ENCODE measurements at places on chromosomes 3 and 15. TPM values are rescaled to one million over a fixed set of nuclear protein-coding genes. Genes with fewer than 3 reads are reported as not detected.
A peak's percentile ranks its signal among the peaks of the same experiment; 100 is the strongest.

DNA sequence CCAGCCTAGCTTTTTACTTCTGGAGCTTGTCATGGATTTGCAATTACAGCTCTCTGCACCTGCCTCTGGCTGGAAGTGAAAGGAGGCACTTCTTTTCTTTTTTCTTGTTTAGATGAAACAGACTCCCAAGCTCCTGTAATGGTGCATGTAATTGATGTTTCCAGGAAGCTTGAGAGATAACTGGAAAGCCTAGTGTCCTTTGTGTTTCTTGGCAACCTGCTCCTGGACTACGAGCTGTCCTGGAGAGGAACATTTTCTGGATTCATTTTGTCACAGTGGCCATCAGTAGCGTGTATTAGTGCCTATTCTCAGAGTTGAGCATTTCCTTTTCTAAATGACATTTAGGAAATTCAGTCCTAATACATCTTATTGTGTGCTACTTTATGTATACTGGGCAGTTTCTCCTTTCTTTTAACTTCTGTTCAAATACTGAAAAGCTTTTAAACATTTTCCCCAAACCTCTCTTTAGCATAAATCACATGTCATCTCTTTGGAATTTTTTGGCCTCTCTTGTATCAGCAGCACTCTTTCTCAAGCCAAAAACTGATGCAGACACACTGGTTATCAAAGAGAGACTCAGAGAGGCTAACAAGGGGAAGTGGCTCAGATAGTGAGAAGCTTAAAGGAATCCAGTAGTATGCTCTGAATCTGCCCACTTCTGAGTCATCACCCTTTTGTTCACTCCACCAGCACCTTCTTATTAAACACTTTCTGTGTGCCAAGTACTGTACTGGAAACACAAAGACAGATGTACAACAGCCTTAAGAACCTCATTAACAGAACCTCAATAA is 62.6 kb upstream of the SLC2A2 start:
- no peak for DNase-seq

Gene WWTR1
- total RNA-seq, result 82.8 TPM

GRCh38 chr3:193819117-193820010 is 226.4 kb downstream of the OPA1 start:
- no peak for DNase-seq

DNA sequence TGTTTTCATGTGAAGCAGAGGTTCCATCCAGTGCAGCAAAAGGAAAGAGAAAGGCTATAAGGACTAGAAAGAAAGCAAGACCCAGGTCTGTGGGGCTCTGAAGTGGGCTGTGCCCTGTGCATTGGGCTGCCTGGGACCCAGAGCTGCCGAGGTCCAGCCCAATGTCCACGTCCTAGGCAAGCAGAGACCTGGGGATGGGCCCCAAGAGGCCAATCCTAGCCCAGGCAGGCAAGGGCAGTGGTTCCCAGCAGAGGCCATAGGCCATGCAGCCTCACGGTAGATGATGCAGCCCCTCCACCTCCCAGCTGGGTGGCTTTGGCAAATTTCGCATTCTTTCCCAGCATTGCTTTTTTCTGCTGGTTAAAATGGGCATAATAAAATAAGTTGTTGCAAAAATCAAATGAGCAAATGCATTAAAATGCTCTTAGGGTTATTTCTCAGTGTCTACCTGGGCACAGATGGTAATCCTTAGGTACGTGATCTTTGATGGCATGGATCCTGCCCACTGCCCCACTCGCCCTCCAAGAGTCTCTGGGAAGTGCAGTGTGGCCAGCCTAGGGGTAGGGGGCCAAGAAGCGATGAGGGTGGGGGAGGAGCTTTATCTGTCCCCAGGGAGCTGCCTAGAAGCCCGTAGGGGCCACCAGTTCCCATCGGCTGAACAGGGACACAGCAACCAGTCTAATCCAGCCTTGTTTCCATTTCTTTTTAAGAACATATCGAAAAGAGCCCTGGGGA is 22.3 kb upstream of the GP9 start:
- no peak for DNase-seq

DNA sequence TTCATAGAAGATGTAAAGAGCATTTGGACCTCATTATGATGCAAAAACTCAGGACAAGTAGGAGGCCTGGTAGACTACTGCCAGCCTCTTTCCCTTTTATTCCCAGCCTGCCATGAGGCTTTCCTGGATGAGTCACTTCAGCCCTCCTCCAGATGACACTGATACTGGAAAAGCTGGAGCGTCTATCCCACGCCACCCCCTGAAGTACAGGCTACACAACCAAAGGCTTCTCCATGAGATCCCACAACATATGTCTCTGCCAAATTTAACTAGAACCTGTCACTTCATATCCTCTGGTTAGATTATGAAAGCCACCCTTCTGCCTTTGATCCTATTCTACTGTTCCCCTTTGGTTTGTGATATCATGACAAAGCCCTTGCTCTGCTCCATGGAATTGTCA is 56.1 kb upstream of the CPNE4 start:
- DNase-seq, result no peak

Gene FAM219B
- total RNA-seq, result 80.4 TPM

DNA sequence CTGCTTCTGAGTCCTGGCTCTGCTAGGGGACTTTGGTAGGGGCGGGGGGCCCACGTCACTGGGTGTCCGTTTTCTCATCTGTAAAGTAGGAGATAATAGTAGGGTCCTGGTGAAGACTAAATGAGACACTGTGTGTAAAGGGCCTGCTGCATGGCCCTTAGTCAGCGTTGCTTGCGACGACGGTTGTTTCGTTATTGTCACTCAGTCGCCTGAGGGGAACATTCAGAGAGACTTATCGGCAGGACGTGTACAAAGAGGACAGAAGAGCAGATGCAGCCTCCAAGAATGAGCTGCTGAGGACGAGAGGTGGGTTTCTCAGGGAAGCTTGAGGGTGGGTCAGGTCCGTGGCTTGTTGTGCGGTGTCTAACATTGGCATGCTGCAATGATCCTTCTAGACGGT is 52.9 kb upstream of the MEX3B start:
- no peak for DNase-seq

GRCh38 chr3:59878038-59878427 is 828.2 kb upstream of the CFAP20DC start:
- no peak for DNase-seq

DNA sequence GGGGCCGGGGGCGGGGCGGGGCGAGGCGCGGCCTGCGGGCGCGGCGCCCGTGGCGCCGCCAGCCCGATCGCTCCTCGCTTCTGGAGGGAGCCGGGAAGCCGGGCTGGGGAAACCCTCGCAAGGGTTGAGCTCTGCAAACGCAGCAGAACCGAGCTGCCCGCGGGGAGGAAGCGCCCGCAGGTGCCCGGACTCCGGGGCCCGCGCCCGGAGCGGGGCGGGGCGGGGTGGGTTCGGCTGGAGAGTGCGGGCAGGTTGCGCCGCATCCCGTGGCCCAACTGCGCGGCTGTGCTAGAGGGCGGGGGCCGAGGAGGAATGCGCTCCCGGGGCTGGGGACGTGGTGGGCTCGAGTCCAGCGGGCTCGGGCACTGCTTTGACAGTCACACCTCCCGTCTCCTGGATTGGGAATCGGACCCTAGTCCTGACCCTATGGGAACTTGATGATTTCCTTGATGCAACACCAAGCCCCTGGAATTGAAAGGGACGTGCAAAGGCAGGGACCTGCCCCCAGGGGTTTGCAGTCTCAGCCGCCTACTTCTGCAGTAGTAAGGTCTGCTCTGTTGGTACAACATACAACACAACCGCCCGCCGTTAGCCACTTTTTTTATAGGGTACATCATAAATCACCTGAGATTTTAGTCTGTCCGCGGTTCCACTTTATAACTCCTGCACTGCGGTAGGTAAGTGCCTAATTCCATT is 34.3 kb downstream of the ZBTB38 start:
- peak; percentile 45 for DNase-seq

DNA sequence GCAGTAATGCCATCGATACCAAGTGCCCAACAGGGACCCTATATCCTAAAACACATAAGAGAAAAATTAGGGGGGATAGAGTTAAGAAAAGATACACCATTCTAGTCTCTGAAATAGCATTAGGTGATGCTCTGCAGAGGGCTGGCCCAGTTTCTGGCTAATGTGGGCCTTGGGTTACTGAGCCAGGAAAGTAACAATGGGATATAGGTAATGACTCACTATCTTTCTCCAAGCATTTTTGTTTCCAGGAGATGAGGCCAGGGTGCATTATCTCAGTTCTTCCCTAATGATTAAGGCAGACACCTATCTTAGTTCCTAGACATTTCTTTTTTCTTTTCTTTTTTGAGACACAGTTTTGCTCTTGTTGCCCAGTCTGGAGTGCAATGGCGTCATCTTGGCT is 50.0 kb downstream of the PRKAR2A start:
- DNase-seq, result no peak

Gene ITIH1
- 4.8 TPM for total RNA-seq

DNA sequence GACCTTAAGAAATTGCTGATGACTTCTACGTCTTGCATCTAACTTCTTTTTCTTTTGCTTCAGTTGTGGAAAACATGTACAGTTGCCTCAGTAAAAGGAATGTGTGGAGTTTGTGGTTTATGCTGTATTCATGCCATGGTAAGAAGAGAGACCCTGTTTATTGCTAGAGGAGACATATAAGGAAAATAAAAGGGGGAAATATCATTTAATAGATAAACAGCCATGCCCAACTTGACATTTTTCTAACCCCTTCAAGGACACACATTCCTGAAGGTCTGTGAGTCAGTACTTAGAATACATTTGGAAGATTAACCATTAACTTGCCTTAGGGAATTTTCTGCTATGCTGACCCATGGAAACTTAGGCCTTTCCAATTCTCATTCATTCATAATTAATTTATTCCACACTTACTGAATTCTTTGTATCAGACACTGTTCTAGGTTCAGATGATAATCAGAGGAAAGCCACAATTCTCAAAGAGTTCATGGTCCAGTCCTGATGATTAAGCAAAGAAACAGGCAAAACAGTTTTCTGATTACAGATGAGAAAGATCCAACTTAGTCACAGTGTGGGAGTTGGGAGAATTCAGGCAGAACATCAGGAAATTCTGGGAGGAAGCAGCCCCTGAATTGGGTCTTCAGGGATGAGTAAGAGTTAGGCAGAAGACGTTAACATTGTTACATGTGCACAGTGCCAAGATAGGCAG is 329.8 kb upstream of the RASGRP1 start:
- no peak for DNase-seq

Gene IL12A
- 0.14 TPM for total RNA-seq

DNA sequence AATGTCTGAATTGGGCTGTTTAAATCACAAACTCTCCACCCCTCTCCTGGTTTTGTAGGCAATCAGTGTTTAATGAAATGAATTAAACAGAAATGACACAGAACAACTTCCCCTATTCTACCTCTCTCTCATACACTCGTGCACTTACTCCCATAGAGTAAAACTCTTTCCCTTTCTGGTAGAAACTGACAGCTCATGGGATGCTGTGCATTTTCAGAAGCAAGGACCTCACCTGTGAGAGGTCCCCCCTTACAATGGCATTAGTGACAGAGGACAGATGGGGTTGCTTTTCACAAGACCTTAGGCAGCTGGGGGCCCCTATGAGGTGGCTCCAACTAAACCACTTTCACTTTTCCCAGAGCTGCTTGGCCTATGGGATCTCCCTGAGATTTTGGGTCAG is 31.9 kb downstream of the PARP16 start:
- no peak for DNase-seq

GRCh38 chr3:76410762-76411281 is 625.5 kb upstream of the ZNF717 start:
- DNase-seq, result no peak

- DNase-seq, result no peak
Observed at GRCh38 chr3:36060950-36061349, 319.4 kb upstream of the STAC start.

DNA sequence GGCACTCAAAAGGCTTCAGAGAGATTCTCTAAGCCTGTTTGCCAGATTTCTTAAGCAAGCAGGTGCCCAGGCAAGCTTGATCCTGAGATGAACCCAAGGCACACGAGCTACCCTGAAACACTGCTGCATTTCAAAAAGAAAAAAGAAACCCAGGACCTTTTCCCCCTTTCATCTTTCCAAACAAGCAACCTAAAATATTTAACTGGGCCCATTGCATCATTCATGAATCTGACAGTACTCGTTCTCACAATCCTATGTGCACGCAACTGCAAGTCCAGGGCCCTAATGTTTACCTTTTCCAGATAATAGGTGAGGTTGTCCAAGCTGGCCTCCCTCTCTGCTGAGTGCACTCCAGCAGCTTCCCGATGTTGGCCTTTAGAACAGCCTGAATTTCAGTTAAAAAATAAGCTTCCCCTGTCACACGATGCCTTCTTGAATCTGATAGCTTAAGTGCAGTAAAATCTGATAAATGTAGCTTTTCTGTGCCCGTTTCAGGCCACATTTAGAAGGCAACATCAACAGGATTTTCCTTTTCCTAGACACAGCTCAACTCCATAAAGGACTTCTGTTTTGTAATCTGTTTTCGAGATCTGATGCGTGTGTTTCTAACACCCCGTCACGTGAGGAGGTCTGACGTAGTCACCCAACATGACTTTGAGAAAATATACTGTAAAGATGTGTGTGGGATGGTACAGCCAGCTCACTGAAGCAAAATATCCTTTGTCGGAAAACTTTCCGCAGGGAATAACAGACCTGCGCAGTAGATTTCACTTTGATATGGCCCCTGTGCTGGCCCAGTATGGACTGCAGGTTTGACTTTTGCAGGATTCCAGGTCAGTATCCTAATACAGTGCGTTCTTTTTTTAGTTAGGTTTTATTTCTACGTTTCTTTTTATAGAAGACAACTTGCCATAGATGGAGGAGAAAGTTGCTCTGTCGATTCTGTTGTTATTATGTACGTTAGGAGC is 55.1 kb upstream of the RASA2 start:
- DNase-seq, result no peak

Gene C3orf80
- 0.55 TPM for total RNA-seq

DNA sequence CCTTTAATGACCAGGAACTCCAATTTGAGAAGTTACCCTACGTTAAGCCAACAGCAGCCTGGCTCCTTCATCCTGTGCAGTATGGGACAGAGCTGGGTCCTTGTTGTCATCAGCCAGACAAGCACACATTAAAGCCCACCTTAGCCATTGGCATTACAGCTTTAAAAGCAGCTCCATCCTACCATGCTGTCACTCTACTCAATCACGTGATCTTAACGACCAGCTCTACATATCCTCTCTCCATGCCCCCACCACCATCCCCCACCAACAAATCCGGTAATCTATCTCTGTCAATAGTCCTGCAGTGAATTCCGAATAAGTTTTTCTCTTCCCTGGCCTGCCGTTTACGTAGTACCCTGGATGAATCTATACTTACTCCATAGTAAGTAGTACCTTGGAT is 82.9 kb upstream of the DGKG start:
- no peak for DNase-seq

Gene ZNF80
- 0.17 TPM for total RNA-seq
